ENCODE measurements at places on chromosomes 16 and 17.

DNA sequence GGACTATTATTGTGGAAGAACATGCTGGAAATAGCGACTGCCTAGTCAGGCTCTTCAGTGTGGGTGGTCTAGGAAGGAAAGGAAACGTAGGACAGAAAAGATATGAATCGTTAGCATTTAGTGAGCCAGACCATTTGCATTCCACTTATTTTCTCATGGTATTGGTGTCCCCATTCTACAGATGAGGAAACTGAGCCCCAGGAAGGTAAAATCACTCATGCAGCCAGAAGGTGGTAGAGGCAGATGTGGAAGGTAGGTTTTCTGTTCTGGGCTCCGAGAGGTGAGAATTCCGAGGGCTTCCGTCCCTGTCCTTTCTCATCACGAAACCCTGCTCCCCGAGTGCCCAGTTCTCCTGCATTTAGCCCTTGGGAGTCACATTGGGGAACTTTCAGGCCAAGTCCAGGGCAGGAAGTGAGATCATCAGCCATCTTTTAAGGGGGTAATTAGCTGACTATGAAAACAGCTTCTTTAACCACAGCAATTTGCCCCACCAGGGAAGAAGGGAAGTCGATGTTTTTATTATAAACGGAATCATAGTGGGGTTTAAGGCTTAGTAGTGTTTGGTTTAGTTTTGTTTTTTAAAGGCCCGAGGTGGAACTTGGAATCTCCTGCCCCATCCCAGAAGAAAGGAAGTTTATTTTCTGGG, 110.7 kb upstream of the IRX3 start:
- DNase-seq, result no peak

GRCh38 chr17:71180801-71181385, 939.9 kb upstream of the SOX9 start:
- peak; percentile 6 for DNase-seq

DNA sequence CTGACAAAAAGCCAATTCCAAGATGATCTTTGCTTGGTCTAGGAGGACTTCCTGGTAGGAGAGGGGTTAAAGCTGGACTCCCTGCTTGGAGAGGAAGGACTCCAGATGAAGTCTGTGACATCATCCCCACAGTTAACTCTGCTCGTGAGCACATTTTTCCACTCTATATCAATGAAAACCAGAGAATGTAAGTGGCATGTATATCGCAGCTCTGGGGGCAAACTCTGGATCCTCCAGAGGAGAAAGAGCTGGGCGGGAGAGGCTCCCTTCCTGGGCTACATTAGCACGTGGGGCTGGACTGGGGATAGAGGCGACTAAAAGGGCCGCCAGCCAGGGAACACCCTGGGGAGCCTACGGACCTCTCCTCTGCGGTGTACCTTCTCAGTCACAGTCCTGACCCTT, 34.1 kb downstream of the HIC1 start:
- DNase-seq, result no peak

DNA sequence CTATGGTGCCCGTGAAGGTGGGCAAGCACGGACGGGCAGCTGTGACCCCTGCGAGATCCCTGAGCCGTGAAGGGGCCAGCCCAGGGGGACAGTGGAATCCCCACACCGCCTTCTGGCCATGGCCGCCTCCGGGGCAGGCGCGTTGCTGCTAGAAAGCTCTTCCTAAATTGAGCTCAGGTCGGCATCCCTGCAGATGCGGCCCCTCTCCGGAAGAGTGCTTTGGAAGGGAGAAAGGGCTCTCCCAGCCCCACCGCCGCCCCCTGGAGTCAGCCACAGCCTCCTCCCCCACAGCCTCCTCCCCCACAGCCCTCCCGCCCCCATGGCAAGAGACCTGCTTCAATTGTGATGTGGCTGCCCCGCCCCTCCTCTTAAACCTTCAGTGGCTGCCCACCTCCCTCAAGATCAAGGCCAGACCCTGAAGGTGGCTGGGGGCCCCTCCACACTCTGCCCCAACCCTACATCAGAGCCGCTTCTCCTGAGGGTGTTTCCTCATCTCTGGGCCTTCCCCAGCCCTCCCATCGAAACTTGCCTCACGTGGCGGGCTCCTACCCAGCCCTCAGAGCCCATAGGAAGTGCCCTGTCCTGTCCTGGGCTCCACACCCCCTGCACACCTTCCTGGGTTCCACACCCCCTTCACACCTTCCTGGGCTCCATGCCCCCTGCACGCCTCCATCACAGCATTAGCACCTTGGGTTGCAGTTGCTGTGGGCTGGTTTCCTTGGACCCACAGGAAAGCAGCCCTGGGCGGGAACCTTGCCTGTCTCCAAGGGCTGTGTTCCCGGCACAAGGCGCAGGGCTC, 5.5 kb upstream of the CBFA2T3 start:
- DNase-seq, result no peak

GRCh38 chr17:2123375-2124251, 68.7 kb downstream of the HIC1 start:
- no peak for DNase-seq

- DNase-seq, result no peak
Observed at GRCh38 chr16:22337849-22338635, 36.4 kb downstream of the CDR2 start.

Measured in AG04450 (cell line).